ENCODE measurements at places on chromosomes 5 and 9. TPM values are rescaled to one million over a fixed set of nuclear protein-coding genes. Genes with fewer than 3 reads are reported as not detected.
A peak's percentile ranks its signal among the peaks of the same experiment; 100 is the strongest.

The ARID3C gene
- not detected for total RNA-seq

The BTF3 gene
- total RNA-seq = 751 TPM

The CERCAM gene
- total RNA-seq = 1.3 TPM

The PCDHB6 gene
- total RNA-seq = not detected

The EIF4E1B gene
- total RNA-seq = not detected

DNA sequence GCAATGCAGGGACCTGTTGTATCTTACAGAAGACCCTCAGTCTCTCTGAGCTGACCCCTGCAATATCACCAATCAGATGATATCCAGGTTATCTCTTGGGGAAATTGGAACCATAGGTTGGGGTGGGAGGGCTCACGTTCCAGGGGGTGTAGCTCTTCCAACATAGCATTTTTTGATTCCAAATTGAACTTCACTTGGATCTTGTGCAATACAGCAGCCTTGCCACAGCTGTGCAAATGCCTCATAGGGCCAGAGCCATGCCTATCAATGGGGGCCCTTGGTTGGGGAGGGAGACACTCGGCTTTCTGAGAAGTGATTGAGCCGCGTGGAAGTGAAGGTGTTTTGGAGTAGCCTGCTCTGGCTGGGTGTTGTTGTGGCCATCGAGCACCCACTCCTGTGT, 117.2 kb upstream of the PITX1 start:
- DNase-seq = no peak
- no peak overlapping the region for H3K27ac ChIP-seq
- no peaks in the 10 kb centered on the region for H3K36me3 ChIP-seq
- H3K4me3 ChIP-seq = no peak overlapping the region
- H3K27me3 ChIP-seq = no peaks in the 10 kb centered on the region

DNA sequence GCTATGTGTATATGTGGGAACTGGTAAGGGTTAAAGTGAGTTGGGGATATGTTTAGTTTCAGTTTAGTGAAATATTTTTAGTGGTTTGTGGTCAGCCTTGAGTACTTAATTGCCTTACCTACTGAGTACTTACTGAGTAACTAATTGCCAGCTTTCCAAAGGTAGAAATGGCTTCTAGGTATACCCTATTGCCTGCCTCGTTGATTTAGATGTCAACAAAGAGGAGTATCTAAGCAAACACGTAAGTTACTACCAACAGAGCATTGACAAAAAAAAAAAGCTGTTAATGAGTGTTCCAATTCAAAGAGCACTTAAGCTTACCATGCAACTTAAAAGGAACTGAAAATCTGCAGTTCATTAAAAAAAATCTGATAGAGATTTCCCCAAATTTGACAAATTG, 8.8 kb downstream of the ATP10B start:
- no peaks in the 10 kb centered on the region for H3K36me3 ChIP-seq
- H3K4me3 ChIP-seq = peak overlapping the region; percentile 22
- no peak overlapping the region for H3K27ac ChIP-seq
- H3K27me3 ChIP-seq = no peaks in the 10 kb centered on the region
- no peak for DNase-seq

DNA sequence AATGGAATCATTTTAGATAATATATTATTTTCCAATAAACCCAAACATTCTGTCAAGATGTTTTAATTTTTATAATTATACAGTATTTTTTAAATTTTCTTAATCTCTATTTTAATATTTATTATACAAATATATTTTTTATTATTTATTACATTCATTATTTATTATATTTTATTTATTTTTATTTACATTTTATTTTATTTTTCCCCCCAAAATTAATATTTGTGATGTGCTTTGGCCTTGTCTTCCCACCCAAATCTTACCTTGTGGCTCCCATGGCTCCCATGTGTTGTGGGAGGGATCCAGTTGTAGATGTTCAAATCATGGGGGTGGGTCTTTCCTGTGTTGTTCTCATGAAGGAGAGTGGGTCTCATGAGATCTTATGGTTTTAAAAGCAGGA, 382.1 kb downstream of the TLE4 start:
- no peak overlapping the region for H3K27ac ChIP-seq
- H3K4me1 ChIP-seq = no peaks in the 10 kb centered on the region
- peaks cover 1% of the 10 kb centered on the region for H3K27me3 ChIP-seq
- no peaks in the 10 kb centered on the region for H3K36me3 ChIP-seq
- DNase-seq = no peak

DNA sequence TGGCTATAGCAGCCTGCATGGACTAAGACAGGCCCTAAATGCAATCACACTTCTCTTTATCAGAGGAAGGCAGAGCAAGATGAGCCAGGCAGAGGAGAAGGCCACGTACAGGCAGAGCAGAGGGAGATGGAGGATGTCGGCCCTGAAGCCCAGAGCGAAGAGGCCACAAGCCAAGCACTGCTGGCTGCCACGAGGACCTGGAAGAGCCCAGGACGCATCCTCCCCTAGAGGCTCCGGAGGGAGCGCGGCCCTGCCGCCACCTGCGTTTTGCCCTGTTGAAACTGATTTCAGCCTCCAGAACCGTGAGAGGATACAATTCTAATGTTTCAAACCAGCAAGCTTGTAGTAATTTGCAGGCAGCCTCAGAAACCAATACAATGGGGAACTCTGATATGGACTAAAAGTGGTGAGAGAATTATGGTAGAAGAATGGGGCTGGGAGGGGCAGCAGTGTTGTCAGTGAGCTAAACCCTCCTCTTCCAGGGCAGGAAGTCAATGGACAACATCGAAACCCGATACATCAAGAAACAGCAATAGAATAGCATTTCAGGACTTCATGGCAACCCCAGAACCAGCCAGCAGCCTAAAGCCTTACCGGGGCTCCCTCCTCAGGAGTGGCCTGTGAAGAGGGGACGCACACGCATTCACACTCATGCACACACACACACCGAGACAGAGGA, 32.6 kb downstream of the ADAMTS2 start:
- DNase-seq = no peak
- H3K36me3 ChIP-seq = no peaks in the 10 kb centered on the region
- peaks cover 6% of the 10 kb centered on the region for H3K27me3 ChIP-seq
- H3K4me1 ChIP-seq = no peaks in the 10 kb centered on the region

GRCh38 chr9:128007566-128008138, 26.9 kb upstream of the EEIG1 start:
- H3K27me3 ChIP-seq = no peaks in the 10 kb centered on the region
- DNase-seq = peak; percentile 97
- peak overlapping the region; percentile 90 for H3K4me3 ChIP-seq
- H3K4me1 ChIP-seq = peaks cover 88% of the 10 kb centered on the region
- H3K27ac ChIP-seq = peak overlapping the region; percentile 99

DNA sequence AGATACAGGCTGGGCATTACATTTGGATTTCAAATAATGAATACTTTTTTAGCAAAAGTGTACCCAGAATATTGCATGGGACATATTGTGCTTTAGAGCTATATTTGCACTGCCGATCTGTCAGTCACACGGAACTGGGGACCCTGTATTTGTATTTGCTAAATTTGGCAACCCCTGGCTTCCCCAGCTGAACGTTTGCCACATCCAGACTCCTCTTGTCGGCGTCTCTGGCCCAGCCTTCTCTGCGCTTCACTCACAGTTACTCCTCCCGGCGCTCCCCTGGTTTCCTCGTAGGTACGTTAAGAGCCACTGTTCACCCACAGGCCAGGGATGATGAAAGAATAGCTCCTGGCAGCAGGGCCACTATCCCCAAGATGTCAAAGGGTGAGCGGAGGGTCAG, 58.7 kb downstream of the NSUN2 start:
- H3K27me3 ChIP-seq = peaks cover 43% of the 10 kb centered on the region
- no peak overlapping the region for H3K4me3 ChIP-seq
- H3K4me1 ChIP-seq = no peaks in the 10 kb centered on the region
- H3K36me3 ChIP-seq = no peaks in the 10 kb centered on the region

- H3K4me3 ChIP-seq = no peak overlapping the region
- H3K27ac ChIP-seq = no peak overlapping the region
- no peak for DNase-seq
- no peaks in the 10 kb centered on the region for H3K4me1 ChIP-seq
- peaks cover 45% of the 10 kb centered on the region for H3K27me3 ChIP-seq
Observed at GRCh38 chr5:6574537-6575245, 58.2 kb downstream of the NSUN2 start.

DNA sequence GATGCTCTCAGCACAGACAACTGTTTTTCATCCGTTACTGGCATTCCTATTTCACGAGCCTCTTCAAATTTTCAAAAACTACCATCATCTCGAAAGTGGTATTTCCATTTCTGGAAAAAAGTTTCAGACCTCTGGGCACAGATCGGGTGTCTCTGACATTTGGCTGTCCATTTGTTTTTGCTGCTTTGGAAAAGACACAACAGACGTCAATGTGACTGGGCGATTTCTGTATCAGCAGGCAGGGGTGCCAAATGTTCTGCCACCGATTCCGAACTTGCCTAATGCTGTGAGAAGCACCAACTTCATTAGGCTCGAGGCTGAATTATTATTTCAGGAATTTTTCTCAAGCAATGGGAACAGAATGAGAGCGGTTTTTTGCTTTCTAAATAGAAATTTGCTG, 105.6 kb downstream of the ARSB start:
- no peaks in the 10 kb centered on the region for H3K4me1 ChIP-seq
- H3K27ac ChIP-seq = no peak overlapping the region
- peaks cover 6% of the 10 kb centered on the region for H3K36me3 ChIP-seq
- no peak overlapping the region for H3K4me3 ChIP-seq
- no peak for DNase-seq

- H3K36me3 ChIP-seq = peaks cover 5% of the 10 kb centered on the region
- peaks cover 74% of the 10 kb centered on the region for H3K4me1 ChIP-seq
- H3K27ac ChIP-seq = peak overlapping the region; percentile 5
- H3K4me3 ChIP-seq = peak overlapping the region; percentile 95
- no peaks in the 10 kb centered on the region for H3K27me3 ChIP-seq
Observed at GRCh38 chr5:59036274-59036961, 453.5 kb downstream of the RAB3C start.

GRCh38 chr5:8601831-8602354, 732.9 kb downstream of the MTRR start:
- H3K4me1 ChIP-seq = no peaks in the 10 kb centered on the region
- no peak for DNase-seq
- no peak overlapping the region for H3K4me3 ChIP-seq
- no peak overlapping the region for H3K27ac ChIP-seq
